Mammary microvascular endothelial cell (primary cell): ENCODE measurements at places on chromosomes 1 and 21. TPM values are rescaled to one million over a fixed set of nuclear protein-coding genes. Genes with fewer than 3 reads are reported as not detected.

PYHIN1 gene
- total RNA-seq, result not detected in 2 replicates

ZZZ3 gene
- total RNA-seq, result 58.2 and 59.0 TPM in 2 replicates

LINGO4 gene
- not detected in 2 replicates for total RNA-seq

PLA2G2C gene
- total RNA-seq, result not detected in 2 replicates

BTBD8 gene
- total RNA-seq, result 1.1 and 2.1 TPM in 2 replicates

DYRK3 gene
- 9.9 and 13.2 TPM in 2 replicates for total RNA-seq

AQP10 gene
- not detected in 2 replicates for total RNA-seq

ADGRL4 gene
- total RNA-seq, result 166 and 170 TPM in 2 replicates

CLCNKA gene
- not detected in 2 replicates for total RNA-seq

TENT5C gene
- 0.69 and 1.00 TPM in 2 replicates for total RNA-seq

COL8A2 gene
- total RNA-seq, result 1.1 and 1.7 TPM in 2 replicates

HCRTR1 gene
- 0.13 and 0.30 TPM in 2 replicates for total RNA-seq

USP16 gene
- total RNA-seq, result 29.0 and 35.0 TPM in 2 replicates

NIBAN1 gene
- 19.1 and 19.3 TPM in 2 replicates for total RNA-seq

C1orf94 gene
- total RNA-seq, result not detected in 2 replicates

CA6 gene
- total RNA-seq, result not detected in 2 replicates

LEPR gene
- total RNA-seq, result 5.5 and 5.7 TPM in 2 replicates

LCE4A gene
- not detected in 2 replicates for total RNA-seq

NVL gene
- 20.3 and 22.8 TPM in 2 replicates for total RNA-seq

CYP4X1 gene
- total RNA-seq, result 0.33 TPM in 1 of 2 replicates, not detected in the other

NTRK1 gene
- total RNA-seq, result not detected in 2 replicates

GJB3 gene
- not detected in 2 replicates for total RNA-seq

HAO2 gene
- not detected in 2 replicates for total RNA-seq

LYST gene
- 3.6 and 7.6 TPM in 2 replicates for total RNA-seq
